ENCODE measurements at places on chromosomes 3 and 15.

- no peak for DNase-seq
Measured at GRCh38 chr3:127899766-127900165, 15.3 kb upstream of the KBTBD12 start.

DNA sequence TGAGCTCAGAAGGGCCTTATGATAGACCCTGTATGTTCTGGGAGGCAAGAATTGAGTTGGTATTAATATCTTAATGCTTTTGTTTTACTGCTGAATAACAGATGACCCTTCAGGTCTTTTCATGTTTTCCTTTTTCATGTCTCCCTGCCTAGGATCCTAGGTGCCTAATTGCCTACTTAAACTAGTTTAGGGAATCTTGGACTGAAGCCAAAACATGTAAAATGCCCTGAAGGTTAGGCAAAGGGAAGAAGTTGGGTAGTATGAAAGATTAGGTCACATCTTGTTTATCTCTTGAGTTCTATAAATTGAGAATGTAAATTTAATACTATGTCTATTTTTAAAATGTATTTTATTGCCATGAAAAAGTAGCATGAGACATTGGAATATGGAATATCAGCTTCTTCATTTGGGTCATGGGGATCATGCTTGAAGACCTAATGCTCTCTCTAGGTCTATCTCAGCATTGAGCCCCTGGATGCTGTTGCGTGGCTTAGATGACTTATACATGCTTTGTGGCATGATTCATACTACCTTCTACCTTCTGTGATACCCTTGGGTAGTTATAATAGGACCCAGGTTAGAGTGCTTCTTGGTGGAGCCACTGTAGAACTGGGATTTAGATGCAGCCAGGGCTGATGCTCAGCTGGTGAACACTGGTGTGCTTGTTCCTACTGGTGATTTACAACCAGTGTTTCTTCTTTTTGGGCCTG, 26.4 kb downstream of the RBM6 start:
- peak; percentile 65 for DNase-seq

- no peak for DNase-seq
Measured at GRCh38 chr3:96101006-96101560, 713.3 kb upstream of the EPHA6 start.

- peak; percentile 81 for DNase-seq
Measured at GRCh38 chr3:65627062-65627461, 411.7 kb downstream of the MAGI1 start.

DNA sequence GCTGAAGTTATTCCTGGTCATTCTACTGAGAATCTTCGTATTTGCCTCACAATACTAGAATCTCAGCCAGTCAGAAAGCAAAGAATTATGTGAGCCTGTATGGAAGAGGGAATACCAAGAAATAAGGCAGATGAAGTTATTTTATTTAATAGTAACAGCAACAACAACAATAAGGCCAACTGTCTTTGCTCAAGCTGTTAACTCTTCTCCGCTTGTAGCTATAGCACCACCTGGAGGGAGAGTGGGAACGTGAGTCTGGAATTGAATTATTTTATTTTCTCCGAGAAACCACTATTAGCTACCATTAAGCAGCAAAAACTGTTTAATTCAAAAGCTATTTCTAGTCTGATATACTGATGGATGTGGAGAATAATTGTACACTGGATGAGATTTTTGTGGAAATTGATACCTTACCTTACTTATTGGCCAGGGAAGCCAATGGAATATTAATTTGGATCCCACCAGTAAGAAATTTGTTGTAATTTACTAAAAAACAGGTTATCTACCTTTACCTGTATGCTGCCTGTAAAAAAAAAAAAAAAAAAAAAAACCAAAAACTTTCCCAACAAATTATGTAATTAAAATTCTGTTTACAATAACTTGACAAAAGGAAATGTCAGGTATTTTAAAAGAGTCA, 50.1 kb downstream of the CALML4 start:
- DNase-seq, result peak; percentile 65

Measured in epithelial cell of esophagus (primary cell).